ENCODE measurements at places on chromosomes 12 and 14.

DNA sequence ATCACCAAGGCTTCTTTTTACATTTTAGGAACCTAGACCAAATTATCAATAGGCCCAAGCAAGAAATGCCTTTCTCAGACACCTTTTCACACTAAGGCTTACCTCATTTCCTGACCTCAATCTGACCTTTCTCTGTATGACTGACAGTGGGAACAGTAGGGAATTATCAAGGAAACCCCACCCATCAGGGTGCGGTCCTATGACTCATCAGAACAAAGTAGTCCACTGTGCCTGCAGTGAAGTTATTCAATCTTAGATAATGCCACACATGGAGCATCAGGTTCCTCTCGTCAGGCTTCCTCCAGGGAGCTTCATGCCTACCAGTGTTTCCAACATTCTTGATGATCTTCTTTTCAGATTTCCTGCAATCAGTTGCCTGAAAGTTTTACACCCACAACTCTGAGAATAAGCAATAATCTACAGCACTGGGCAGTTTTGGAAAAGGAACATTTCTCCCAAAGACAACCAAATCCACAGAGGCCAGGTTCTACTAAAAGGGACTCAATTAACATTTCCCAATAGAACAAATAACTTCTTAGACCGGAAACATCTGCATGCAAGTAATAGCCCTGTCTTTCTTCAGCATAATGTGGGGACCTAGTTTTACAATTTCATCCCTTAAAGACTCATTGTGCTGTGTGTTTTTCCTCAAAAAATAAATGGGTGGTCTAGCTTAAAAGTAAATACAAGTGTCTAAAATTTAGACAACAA, 35.9 kb upstream of the TMTC2 start:
- DNase-seq = no peak

DNA sequence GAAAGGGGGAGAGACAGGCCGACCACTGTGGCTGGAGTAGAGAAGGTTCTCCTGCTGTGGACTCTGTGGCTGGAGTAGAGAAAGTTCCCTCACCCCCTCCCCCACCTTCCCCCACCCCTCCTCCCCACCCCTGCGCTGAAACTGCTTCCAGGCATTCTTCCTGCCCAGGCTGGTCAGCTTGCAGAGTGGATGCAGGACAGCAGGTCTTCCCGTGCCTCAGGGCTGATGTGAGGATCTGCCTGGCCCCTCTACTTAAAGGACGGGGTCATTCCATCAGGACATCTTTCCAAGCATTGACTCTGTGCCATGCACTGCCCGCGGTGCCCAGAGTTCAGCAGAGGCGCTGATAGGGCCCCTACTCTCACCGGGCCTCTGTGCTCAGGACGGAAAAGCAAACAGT, 13.2 kb upstream of the RIMBP2 start:
- no peak for DNase-seq

GRCh38 chr12:100737168-100737567, 57.4 kb upstream of the ANO4 start:
- no peak for DNase-seq

GRCh38 chr14:66380143-66380542, 106.0 kb upstream of the CCDC196 start:
- peak; percentile 37 for DNase-seq

DNA sequence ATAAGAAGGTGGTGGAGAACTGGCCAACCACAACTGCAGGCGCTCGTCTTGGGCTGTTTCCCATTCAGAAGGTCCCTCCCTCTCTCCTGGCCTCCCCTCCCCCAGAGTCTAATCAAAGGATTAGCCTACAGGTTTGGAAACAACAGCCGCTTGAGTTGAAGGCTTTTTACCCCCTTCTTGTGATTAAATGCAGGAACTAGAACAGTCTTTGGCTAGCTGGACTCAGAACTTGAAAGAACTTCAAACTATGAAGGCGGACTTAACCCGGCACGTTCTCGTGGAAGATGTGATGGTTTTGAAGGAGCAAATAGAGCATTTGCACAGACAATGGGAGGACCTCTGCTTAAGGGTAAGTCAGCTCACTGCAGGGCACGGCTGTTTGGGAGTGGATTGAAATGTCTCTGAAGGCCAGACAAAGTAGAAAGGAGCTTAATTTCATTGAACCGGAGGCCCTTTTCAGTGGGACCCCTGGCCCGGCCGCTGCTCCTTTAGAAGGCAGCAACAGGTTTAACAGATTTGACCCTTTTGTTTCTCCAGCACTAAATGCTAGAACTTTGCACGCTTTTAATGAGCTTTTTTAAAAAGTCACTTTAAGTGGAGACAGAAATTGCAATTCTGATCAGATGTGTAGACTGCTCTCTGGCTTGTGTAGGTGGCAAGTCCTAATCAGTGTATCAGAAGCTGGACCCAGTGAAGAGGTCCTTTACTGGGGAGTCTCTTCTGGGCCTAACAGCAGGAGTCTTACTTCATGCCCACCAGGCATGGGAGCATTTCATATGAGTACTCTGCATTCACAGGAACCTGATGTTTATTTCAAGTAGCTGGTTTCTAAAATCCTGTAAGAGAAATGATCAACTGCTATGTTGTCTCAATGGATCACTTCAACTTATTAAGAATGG, 107.7 kb downstream of the ESR2 start:
- DNase-seq = no peak
